ENCODE measurements at places on chromosomes 1 and 21.

DNA sequence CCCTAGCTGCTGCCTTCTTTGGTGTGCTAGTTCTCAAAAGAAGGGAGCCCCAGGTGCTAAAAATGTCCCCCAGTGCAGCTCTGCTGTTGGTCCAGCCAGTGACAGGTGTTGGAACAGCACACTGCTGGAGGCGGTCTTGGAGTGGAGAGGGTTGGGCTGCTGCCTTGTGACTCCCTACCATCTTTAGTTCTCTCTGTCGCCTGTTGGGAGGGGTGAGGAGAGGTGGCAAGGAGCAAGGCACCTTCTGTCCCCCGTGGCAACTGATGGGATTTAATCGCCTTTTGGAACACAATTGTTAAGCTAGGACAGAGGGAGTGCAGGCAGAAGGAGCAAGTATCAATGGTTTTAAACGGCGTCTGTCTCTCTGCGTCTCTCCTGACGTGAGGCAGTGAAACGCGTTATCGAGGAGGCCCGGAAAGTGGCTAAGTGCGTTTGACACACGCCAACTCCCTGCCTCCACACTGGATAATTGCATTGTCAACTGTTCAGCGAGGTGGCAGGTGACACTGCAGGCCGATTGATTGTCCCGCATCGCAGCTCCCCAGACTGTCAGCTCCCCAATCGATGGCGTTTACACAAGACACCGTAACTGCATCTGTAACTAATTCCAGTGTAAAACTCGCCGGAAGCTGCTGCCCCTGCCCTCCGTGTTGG lies 34.0 kb downstream of the TMEM53 start:
- DNase-seq = no peak

- DNase-seq = no peak
These were observed 76.4 kb downstream of the TGFB2 start for GRCh38 chr1:218421531-218421930.

GRCh38 chr1:221510793-221511503 lies 230.9 kb downstream of the DUSP10 start:
- no peak for DNase-seq

DNA sequence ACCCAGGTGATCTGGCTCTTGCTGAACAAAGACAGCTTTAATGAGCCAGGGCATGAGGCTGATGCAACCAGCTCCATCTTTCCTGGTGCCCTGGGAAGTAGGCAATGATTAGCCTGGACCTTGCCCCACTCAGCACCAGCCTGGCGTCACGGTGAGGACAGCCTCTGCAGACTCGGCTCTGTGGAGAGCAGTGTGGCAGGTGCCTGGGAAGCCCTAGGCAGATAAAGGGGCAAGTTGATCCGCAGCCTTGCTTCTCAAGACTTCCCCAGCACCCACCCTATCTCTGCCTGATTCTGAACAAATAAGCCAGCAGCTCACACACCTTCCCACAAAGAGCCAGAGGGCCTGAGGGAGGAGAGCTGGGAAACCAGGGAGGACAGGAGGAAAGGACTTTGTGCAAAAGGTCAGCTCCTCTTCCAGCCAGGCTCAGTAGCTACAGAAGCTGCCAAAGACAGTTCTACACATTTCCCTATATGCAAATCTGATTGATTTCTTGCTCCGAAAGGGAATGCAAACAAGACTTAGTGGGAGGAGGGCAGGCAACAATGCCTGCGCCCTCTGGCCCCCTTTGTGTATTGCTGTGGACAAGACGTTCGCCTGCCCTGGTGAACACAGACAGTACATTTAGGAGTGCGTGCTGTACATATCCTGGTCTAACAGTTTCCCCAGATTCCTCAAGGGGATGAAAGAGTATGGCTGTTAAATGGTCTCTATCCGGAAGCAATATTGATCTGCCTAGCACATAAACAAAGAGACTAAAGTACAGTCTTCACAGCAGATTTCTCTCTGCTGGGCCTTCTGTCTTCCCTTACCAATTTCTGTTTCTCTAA lies 63.8 kb downstream of the BCAR3 start:
- no peak for DNase-seq

- DNase-seq = no peak
These were observed 148.6 kb downstream of the SYF2 start for GRCh38 chr1:25083481-25084345.

DNA sequence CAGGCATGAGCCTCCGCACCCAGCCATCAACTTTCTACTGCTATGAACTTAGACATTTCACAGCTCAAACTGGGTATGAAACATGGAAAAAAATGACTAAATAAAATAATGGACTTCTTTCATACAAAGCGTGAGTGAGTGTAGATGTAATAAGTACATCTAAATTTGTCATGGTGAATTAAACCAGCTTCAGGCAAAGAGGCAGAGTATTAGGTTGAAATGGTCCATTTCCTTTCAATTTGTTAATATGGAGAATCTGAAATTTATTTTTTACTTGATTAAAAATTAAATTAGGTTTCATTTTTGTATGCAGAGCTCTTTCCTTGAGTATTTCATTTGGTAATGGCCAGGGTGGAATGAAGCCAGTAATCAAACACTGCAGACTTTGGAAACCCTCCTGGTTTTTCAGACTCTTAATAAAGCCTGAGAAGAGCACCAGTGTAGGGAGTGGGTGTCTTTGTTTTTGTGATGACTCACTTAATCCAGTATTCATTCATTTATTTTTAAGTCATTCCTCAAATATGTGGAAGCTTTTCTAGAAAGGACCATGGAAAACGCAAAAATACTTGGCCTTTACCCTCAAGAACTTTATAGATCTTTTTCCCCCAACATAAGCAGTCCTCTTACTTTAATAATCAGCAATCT lies 49.2 kb downstream of the ALG14 start:
- DNase-seq = no peak

GRCh38 chr1:244239261-244239770 lies 188.2 kb downstream of the ZBTB18 start:
- no peak for DNase-seq

DNA sequence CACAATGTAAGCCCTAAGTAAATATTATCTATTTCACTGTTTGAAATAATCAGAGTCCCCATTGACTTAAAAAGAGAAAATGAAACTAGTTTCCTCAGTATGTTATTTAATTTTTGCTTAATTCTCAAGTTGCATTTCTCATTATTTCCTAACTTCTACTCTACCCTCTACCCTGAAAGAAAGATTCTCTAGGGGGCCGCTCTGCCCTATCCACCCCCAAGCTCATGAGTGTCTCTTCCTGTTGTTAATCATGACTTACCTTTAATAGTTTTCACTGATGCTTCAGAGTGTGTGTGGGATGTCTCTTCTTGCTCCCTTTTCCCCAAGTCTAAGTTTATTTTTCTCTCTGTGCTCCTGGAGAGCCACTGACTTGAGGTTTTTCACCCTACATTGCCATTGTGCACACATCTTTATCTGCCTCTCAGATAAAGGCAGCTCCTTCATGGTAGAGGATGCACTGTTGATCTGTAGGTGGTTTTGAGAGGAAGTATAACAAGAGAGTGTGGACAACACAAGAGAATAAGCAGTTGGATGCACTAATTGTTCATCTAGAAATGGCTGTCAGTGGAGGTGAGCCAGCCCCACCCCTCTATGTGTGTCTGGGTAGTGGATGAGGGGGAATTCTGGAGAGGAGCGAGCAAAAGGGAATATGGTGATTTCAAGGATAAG lies 261.7 kb downstream of the CHRM3 start:
- no peak for DNase-seq

DNA sequence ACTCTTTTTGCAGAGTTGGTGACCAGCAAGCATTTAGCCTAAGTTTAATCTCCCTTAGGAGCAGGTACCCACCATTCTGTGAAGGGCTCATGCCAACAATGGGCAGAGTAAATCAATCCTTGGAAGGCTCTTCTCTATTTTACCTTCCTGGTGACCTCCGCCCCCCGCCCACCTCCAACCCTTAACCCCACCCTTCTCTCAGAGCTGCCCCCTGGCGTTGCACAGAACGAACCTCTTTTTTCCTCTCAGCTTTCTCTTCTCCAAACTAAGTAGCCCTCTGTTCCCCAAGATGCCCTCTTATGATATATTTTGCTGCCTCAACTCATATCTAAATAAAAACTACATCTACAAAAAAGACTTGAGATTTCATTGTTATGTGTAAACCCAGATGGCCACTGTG lies 186.8 kb downstream of the SEC16B start:
- no peak for DNase-seq

GRCh38 chr1:168848051-168848450 lies 119.0 kb upstream of the DPT start:
- no peak for DNase-seq

GRCh38 chr1:224458996-224459395 lies 24.4 kb upstream of the WDR26 start:
- DNase-seq = no peak

DNA sequence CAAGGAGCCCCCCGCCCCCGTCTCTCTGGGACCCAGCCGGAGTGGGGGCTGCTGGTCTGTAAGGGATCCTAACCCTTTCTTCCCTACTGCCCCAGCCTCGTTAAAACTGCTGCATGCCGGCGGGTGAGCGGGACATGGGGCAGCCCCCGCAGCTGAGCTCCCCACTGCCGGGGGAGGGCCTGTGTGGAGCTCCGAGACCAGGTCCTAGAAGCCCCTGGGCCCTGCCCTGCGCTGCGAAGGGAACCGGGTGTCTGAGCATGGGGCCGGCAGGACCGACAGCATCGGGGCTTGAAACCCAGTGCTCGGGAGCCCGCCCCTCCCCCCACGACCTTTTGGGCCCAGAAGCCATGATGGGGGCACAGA lies 9.2 kb upstream of the COL6A1 start:
- no peak for DNase-seq

DNA sequence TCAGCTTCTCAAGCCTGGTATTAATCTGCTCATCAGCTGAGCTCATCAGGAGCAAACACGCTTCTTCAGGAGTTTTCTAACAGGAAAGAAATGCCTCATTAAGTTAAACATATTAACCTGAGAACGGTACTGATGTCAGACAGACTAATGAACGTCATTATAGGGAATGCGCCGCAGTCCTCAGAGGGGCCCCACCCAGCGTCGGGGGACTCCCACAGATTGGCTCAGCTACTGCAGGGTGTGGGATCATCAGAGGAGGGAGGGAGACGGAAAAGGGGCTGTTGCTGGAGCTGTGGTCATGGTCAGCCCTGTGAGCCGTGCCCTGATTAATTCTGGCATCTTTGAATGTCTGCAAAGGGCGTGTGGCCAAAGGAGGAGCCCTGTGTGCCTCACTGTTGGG lies 348.5 kb downstream of the PTPRU start:
- DNase-seq = no peak

DNA sequence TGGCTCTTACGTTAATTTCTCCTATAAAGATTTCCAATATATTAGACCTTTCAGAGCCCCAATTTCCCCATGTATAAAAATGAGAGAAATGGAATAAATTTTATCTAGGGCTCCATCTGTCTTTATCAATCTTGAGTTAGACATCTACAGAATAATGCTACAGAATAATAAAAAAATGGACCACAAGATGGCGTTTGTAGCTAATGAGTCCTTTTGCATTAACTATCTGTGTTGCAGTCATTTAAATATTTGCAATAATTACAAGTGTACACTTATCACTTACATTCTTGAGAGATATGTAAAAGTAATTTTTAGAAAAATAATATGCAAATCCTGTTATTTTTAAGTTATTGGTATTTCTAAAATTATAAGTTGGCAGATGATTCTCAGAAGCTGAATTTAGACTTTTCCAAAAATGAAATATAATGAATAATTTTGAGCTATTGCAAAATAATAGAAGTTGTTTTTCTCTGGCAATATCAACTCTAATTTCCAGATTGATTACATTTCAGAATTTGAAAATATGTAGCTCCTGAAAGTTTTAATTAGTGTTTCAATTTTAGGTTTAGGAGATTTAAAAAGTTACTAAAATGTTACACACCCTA lies 87.7 kb downstream of the SNX7 start:
- no peak for DNase-seq

- no peak for DNase-seq
These were observed 176.8 kb downstream of the PRDM16 start for GRCh38 chr1:3245768-3246167.

- DNase-seq = no peak
These were observed at the start of gene S100A4 for GRCh38 chr1:153545067-153546055. S100A4 (minus strand) TSS chr1:153545806; CDS start chr1:153544794, 1,012 bp downstream.
